ENCODE measurements at places on chromosomes 5 and 9.
A peak's percentile ranks its signal among the peaks of the same experiment; 100 is the strongest.

- no peak for DNase-seq
Observed at GRCh38 chr5:145971108-145971507, 34.7 kb downstream of the SH3RF2 start.

- DNase-seq: no peak
Observed at GRCh38 chr5:113600255-113600905, 86.9 kb downstream of the YTHDC2 start.

DNA sequence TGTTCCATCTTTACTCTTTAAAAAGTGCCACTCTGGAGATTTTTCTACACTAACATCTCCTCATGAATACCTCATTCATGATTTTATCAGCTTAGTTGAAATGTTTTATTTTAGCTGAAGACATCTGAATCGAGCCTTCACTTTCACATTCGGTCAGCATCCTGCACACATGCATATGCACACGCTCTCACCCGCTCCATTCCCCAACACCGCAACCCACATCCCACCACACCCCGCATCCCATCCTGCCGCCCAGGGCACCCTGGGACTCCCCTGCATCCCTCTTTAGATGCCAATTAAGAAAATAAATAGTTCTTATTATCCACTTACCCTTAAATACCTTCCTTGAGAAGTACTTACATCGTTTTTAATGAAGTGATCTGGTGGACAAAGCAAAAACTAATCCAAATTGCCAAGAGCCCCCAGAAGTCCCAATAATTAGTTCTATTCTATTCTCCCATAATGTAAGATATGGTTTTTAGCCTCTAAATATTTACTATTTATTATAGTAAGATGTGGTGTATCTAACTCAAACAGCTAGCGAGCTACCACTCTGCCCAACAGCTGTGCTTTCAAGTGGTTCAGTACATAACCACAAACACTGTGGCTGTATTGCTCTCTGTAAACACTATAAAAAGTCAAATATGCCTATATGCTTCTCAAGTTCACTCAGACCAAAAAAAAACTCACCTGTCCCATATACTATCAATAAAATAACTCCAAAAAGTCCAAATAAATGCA lies 38.2 kb downstream of the GZMK start:
- DNase-seq: peak; percentile 77

DNA sequence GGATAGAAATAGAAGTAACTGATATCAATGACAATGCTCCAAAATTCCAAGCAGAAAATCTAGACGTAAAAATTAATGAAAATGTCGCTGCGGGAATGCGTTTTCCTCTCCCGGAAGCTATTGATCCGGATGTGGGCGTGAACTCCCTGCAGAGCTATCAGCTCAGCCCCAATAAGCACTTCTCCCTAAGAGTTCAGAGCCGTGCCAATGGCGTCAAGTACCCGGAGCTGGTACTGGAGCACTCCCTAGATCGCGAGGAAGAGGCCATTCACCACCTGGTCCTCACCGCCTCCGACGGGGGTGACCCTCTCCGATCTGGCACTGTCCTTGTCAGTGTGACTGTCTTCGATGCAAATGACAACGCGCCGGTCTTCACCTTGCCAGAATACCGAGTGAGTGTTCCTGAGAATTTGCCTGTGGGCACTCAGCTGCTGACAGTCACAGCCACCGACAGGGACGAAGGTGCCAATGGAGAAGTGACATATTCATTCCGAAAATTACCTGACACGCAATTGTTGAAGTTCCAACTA lies 818 bp downstream of the PCDHGA10 start:
- DNase-seq: no peak

- DNase-seq: no peak
Observed at GRCh38 chr9:91182429-91183225, 179.1 kb downstream of the AUH start.

- DNase-seq: no peak
Observed at GRCh38 chr5:142110046-142110531, 1.5 kb downstream of the NDFIP1 start.

DNA sequence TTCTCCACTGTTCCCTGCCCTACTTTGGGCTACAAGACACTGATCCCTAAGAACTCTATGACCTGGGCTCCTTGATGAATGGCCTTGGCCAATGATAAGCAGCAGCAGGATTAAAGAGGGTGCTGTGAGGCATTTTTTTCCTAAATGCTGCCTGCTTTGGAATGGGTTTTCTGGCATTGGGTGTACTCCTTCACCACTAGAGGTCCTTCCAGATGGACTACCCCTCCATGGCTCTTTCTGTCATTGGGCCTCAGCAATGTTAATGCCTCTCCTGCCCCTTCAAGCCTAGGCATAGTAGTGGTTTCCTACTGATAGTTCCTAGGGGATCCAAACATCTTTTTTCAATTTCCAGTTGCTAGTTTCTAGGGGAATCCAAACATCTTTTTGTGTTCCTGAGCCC lies 319.3 kb upstream of the RPS23 start:
- DNase-seq: no peak

DNA sequence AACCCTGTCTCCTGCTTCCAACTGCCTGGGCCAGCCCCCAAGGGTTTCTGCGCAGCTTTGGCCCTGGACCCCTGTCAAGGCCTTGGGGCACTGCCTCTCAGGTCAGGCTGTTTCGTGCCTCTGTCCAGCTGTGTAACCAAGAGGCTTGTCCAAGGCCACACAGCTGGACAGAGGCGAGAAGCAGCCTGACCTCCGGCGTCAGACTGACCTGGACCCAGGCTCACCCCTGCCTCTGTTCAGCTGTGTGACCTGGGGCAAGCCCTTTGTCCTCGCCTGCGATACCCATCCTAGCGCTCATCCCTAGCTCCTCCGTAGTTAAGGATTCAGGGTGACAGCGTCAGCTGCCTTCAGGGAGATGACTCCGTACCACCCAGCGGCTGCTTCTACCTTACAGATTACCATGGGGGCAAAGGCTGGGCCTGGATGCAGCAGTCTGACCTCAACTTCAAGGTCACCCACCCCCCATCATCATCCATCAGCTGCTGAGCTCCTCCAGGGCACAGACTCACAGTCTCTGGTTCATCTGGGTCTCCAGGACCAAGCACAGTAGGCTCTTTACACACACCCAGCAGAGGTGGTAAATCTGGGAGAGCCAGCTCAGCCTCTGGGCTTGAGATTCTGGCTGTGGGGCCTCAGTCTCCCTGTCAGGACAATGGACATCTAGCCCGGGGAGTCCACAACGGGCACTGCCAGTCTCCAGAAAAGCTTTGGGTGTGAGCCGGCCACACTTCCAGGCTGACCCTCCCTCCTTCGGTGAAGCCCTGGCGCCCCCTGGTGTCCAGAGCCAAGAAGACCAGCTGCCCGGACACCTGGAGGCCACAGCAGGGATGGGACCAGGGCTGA lies 7.9 kb downstream of the AK1 start:
- peak; percentile 93 for DNase-seq

GRCh38 chr9:34664281-34665066 lies 2.0 kb upstream of the CCL27 start:
- peak; percentile 91 for DNase-seq

GRCh38 chr5:150484964-150485692 lies 22.8 kb upstream of the NDST1 start:
- DNase-seq: no peak

DNA sequence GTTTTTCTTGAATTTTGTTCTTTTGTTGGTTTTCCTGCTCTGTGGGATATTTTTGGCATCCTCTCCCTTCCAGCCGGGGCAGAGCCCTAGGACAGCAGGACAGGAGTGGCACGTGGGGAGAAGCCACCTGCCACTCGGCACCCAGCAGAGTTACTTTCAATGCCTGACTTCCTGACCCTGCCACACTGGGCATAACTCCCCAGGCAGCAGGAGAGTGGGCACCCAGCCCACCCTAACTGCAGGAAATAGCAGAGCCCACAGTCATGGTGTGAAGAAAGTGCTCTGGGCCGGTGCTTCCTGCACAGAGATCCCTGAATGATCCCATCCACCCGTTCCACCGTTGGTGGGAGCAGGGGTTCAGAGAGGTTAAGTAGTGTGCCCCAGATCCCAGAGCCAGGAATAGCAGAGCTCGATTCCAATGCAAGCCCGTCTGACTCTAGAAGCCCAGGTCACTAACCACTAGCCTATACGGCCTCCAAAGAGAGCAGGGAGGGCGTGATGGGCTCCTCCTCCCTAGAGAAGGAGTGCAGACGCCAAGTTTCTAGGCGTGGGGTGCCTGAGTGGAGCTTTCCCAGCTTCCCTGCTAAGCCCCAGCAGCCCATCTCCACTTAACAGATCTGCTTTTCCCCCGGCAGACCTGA lies 8.1 kb upstream of the NUP214 start:
- no peak for DNase-seq

- DNase-seq: no peak
Observed at GRCh38 chr5:159956074-159956473, 39.8 kb downstream of the ADRA1B start.

DNA sequence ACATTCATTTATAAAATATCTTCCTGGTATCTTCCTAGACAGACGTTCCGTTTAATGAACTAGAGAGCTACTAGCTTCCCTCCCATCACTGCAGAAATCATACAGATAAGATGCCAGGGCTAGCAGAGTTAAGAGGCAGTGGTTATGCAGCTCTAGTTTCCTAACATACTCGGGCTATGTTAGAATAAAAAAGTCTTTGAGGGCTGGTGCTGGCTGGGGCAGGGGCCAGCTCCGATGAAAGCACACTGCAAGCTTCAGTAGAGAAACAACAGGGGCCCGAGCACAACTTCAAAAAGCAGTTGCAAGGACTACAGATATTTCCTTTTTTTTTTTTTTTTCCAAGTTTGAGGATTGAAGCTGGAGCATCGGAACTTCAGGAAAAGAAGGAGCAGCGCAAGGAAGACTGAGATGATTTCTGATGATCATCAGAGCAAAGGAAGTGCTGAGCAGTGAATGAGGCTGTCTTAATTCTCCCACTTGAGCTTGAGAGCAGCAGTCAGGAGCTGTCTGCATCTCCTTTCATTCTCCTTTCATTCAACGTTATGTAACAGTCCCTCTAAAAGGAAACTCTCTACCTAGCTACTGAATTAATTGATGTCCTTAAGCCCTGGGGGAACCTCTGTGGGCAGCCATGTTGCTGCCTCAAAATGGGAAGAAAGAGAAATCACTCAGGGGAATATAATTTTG lies 47.6 kb upstream of the ADCY2 start:
- DNase-seq: no peak

DNA sequence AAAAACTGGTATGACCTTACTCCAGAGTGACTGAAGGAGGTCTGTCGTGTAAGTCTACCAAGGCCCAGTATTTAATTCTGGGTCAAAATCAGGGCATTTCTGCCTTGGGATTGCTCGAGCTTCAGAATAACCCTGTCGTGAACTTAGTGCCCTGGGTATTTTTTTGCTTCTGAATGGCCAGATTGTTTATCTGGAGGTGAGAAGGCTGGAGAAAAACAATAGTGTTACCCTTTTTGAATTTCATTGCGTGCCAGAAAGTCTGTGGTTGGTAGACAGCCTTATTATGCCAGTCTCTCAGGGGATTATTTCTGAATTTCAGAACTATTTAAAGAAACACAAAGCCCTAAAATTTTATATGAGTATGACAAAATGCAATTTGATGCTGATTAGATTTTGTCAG lies 323.4 kb downstream of the CSNK1G3 start:
- DNase-seq: no peak
